Mesangial cell (primary cell): ENCODE measurements at places on chromosomes 5 and 9. TPM values are rescaled to one million over a fixed set of nuclear protein-coding genes. Genes with fewer than 3 reads are reported as not detected.

SNX30 gene
- 4.9 and 15.8 TPM in 2 replicates for total RNA-seq

PCDHGC5 gene
- 0.33 and 1.4 TPM in 2 replicates for total RNA-seq

OLFM1 gene
- 1.3 TPM in 1 of 2 replicates, not detected in the other for total RNA-seq

MEIKIN gene
- total RNA-seq = not detected in 2 replicates

SPATA31A6 gene
- total RNA-seq = not detected in 2 replicates

FOXD4L5 gene
- not detected in 2 replicates for total RNA-seq

SGCD gene
- total RNA-seq = 0.49 and 0.76 TPM in 2 replicates

GOLGA1 gene
- 5.7 and 9.0 TPM in 2 replicates for total RNA-seq

KCNIP1 gene
- 0.81 and 11.2 TPM in 2 replicates for total RNA-seq
